Stimulated activated naive CD4-positive, alpha-beta T cell treated with Interleukin-2 at 50 U/mL for 16 hours (primary cell): ENCODE measurements at places on chromosomes 6 and 20.

DNA sequence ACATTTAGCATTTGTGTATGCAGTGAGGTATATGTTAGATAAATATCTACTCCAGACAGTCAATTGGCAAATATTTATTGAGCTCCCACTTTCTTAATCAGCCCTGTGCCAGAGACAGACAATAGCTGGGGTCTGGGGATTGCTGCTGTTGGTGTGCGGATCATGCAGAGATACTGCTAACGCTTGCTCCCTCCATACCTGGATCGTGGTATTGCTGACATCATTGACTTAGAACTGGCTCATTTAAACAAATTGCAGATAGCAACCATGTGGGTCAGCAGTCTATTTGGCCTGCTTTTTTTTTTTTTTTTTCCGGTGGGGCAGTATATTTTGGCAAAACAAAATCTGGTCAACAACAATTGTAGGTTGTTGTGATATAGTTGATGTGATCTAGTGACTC lies 9.5 kb downstream of the ARID1B start:
- no peak for DNase-seq

DNA sequence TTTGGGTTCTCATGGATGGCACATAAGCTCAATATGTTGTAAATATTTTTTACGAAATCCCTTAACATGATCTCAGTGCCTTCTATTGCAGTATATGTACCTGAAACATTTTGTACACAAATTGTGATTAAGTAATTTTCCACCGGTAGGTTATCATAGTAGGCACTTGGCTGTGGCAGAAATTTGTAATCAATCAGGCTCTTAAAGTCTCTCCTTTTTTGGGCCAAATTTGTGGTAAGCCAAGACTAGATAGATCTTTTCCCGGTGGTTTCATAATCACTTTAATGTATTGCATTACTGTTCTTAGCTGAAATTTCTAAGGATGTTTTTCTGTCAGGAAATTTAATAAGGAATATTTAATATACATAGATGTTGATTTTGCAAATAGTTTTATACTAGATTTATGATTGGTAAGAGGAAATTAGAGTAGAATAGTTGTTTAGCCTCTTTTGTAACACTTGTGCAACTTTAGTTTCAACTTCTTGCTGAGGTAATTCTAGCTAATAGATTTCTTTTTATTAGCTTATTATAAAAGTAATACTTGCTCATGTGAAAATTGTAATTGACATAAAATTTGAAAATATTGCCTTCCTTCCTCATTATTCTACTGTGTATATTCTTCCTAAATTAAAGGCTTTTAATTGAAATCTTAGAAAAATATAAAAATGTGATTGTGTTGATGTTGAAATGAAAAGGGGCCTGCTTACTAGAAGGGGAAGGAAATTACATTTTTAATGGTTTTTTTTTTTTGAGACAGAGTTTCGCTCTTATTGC lies 3.2 kb downstream of the PCMT1 start:
- no peak for DNase-seq

GRCh38 chr6:143169440-143169839 lies 108.8 kb downstream of the AIG1 start:
- no peak for DNase-seq

DNA sequence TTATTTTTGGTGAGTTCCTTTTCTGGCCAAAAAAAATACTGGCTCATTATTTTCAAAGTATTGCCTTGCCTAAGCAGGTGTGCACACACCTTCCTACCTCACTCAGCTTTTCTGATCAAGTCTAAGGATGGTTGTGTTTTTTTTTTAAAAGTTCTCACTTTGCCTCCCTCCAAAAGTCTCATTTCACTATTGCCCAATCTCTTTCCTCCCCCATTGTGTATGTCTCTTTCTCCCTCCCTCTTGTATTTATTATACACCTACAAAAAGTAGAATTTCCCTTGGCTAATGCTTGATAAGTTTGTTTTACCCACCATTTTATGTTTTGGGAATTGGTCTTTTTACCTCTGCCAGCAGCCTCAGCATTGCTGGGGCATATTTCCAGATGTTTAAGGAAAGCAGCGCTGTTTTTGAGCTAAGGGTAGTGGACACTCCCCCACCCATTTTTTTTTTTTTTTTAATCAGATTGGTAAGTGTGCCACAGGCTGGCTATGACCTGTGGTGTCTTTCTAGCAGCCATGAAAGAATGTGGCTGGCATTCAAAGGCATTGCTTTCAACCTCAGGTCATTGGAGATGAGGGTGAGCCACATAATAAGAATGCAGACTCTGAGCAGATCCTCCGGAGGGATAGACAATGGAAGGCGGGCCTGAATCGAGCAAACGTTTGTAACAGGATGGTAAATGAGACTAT lies 668.6 kb downstream of the UTRN start:
- DNase-seq = no peak
